ENCODE measurements at places on chromosomes 1 and 21. TPM values are rescaled to one million over a fixed set of nuclear protein-coding genes. Genes with fewer than 3 reads are reported as not detected.

Gene TXNIP
- 93.9 TPM for total RNA-seq

Gene RGL1
- total RNA-seq, result 25.6 TPM

Gene PDE9A
- total RNA-seq, result 18.7 TPM

Gene TMEM81
- 3.9 TPM for total RNA-seq

Gene NMNAT1
- total RNA-seq, result 8.1 TPM

Gene ZCCHC17
- 59.1 TPM for total RNA-seq

Gene MYCL
- total RNA-seq, result 8.8 TPM

Gene ANKRD45
- total RNA-seq, result 20.3 TPM

Gene RO60
- total RNA-seq, result 316 TPM

Gene PRELP
- 0.23 TPM for total RNA-seq

Gene SERPINC1
- not detected for total RNA-seq

Gene IL19
- total RNA-seq, result not detected

Gene CD5L
- total RNA-seq, result 0.69 TPM

Gene KCNE2
- 0.23 TPM for total RNA-seq

Gene HS2ST1
- 49.1 TPM for total RNA-seq

Gene IGSF9
- 3.9 TPM for total RNA-seq

Gene CYYR1
- total RNA-seq, result 2.5 TPM

Gene CD84
- total RNA-seq, result 4.4 TPM

Gene PEAR1
- total RNA-seq, result 0.92 TPM

Gene MAN1A2
- total RNA-seq, result 113 TPM

Gene MAP3K21
- 8.1 TPM for total RNA-seq

Gene NEK2
- 4.8 TPM for total RNA-seq

Gene SYT14
- 45.2 TPM for total RNA-seq

Gene UTS2
- total RNA-seq, result not detected

Gene FCGR1A
- 14.1 TPM for total RNA-seq

Gene PLA2G2F
- total RNA-seq, result not detected

Gene OR6F1
- total RNA-seq, result not detected

Gene ORC1
- total RNA-seq, result 2.1 TPM

Gene LPAR3
- 0.46 TPM for total RNA-seq

Gene LCE3D
- total RNA-seq, result not detected

Gene CZIB
- total RNA-seq, result 41.3 TPM

Gene HES3
- total RNA-seq, result not detected

Gene RAP1GAP
- 47.1 TPM for total RNA-seq

Gene F11R
- total RNA-seq, result 11.5 TPM

Gene CDC14A
- total RNA-seq, result 8.3 TPM

Gene KRTAP10-9
- not detected for total RNA-seq

Gene CYP4B1
- not detected for total RNA-seq

Gene NBPF15
- 74.0 TPM for total RNA-seq

Gene EFNA1
- 5.3 TPM for total RNA-seq

Gene TMEM39B
- total RNA-seq, result 7.2 TPM

Gene KIFAP3
- total RNA-seq, result 234 TPM

Gene TMEM79
- 2.1 TPM for total RNA-seq

Gene KCNJ9
- total RNA-seq, result 18.5 TPM

Gene FMO5
- total RNA-seq, result 1.4 TPM

Gene SAMD11
- total RNA-seq, result 4.4 TPM

Gene SPRR2B
- total RNA-seq, result not detected

Data from diencephalon (tissue), 1 donor.